ENCODE measurements at places on chromosomes 12 and 14.
A peak's percentile ranks its signal among the peaks of the same experiment; 100 is the strongest.

DNA sequence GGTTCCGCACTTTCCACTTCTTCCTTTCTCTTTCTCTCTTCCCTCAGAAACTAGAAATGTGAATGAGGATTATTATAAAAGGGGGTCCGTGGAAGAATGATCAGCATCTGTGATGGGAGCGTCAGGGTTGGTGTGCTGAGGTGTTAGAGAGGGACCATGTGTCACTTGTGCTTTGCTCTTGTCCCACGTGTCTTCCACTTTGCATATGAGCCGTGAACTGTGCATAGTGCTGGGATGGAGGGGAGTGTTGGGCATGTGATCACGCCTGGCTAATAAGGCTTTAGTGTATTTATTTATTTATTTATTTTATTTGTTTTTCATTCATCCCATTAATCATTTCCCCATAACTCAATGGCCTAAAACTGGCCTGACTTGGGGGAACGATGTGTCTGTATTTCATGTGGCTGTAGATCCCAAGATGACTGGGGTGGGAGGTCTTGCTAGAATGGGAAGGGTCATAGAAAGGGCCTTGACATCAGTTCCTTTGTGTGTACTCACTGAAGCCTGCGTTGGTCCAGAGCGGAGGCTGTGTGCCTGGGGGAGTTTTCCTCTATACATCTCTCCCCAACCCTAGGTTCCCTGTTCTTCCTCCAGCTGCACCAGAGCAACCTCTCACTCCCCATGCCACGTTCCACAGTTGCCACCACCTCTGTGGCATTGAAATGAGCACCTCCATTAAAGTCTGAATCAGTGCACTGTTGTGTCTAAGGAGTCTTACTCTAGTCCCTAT lies 4.6 kb upstream of the ATN1 start:
- no peak for DNase-seq

DNA sequence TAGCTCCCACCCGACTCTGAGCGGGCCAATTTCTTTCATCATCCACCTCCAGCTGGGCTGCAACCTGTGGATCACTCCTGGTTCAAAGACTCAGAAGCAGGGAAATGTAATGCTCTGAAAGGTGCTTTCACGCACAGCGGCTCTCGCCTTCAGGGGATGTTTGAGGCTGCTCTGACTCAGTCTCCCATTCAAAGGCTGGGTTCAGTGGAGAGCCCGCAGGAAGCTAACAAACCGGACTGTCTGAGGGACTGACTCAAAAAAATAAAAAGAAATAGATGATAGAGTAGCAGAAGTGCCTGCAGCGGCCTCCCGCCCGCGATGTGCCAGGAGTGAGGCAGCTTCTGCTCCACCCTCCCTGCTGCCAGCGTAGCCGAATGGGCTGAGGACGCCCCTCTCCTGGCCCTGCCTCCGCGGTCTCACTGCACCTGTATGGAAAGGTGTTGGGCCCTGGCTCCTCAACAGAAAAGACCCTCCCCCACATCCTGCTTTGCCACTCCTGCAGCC lies 98.0 kb downstream of the GCH1 start:
- DNase-seq = no peak

DNA sequence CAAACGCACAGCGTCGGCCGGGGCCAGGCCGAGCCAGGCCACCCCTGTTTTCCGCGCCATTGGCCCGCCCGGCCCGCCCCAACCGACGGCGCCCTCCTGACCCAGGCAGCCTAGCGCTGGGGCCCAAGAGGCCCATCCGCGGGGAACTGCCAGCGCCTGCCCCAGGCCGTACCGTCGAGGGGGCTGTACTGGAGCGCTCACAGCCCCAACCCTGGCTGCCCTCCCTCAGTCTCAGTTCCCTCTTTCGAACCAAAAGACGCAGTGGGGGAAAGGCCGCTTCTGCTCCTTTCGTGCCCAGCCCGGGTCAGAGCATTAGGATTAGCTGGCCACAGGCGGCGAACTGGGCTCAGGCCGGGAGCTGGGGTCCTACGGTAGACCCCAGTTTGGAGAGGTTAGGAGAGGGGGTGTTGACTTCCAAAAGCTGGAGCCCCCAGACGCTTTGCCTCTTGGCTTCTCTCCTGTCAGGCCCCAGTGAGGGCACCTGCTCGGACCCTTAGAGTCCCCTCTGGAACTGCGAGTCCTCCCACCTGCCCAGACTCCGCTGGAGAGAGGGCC lies 1.9 kb downstream of the NKX2-1 start:
- DNase-seq = no peak

GRCh38 chr12:10304161-10304574 lies 3.5 kb upstream of the KLRD1 start:
- no peak for DNase-seq

GRCh38 chr14:96830946-96831345 lies 33.8 kb downstream of the VRK1 start:
- DNase-seq = no peak

DNA sequence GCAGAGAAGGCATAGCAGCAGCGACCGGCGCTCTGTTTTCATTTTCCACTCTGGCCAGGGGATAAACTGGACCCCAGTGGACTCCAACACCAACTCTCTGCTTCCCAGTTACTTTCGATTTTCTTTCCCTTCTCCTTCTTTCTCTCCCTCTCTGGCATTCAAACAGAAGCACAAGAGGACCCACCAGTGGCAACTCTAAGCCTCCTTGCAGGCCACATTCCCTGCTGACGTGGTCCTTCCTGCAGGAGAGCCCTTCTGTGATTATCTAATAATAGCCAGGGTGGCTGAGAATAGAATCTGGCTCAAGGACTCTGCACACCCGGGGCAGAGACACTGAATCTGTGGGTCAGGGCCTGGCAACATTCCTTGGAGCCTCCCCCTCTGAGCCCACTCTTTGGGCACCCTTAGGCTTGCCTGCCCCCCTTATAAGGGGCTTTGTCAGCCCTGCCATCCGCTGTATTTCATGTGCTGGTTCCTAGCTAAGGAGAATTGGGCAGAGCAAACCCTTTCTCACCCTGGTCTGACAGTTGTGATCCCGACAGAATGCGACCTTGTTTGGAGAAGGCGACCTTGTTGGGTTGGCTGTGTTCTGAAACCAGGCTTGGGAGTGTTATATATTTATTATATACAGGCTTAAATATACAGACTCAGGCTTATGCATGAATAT lies 8.2 kb upstream of the HOXC6 start:
- DNase-seq = peak; percentile 34

DNA sequence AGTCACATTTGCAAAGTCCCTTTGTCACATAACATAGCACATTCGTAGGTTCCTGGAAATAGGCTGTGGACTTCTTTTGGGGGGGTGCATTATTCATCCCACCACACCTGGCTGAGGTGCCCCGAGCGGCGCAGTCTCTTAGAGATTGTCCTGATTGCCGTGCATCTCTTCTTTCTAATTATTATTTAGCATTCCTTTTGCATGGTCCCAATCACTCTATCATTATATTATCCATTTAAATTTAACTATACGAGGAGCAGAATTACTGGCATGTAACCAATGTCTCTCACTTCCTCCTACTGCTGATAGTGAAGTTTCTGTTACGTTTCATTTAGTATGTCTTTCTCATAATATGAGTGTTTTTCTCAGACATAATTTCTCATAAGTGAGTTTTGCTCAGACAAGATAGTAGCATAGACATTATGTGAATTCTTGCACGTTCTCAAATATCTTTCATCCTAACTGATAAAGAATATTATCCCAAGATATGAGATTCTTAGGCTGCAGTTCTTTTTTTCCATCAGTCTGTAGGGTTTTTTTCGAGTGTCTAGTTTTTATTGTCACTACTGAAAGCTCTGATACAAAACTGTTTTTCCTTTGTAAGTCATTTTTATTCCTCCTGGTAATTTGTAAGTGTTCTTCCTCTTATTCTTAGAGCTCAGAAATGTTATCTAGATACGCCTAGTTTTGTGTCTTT lies 444.3 kb downstream of the NELL2 start:
- DNase-seq = no peak

DNA sequence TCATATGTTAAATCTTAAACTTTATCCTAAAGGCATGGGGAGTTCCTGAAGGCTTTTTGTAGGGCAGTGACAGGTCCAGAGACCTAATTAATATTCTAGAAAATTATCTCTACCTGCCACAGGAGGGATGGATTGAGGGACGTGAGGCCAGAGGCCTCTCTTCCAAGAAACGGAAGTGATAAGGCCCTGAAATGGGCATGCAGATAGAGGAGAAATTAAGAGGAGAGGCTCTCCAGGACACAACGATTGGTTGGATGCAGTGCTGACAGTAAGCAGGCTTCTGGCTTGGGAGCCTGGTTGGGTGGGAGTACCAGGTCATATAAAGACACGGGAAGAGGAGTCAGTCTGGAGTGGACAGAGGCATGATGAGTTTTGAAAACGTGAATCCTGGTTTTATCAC lies 3.1 kb upstream of the BORCS5 start:
- DNase-seq = no peak

- no peak for DNase-seq
Measured at GRCh38 chr12:131133015-131133905, 179.6 kb downstream of the ADGRD1 start.

DNA sequence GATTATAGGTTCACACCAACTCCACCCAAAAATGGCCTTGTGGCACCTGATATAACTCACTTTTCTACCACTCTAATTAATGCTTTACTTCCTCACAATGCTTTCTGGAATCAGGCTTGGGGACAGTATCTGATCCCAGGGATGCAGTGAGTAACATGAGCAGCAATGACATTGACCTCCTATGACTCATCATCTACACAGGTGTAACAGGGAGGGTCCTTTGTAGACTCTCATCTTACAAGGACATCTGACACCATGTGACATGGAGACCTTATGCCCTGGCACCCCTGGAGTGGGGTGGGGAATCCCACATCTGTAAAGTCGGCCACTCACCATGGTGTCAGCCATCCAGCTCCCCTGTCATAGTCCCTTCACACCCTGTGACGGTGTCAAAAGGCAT lies 586.4 kb downstream of the MED13L start:
- no peak for DNase-seq

DNA sequence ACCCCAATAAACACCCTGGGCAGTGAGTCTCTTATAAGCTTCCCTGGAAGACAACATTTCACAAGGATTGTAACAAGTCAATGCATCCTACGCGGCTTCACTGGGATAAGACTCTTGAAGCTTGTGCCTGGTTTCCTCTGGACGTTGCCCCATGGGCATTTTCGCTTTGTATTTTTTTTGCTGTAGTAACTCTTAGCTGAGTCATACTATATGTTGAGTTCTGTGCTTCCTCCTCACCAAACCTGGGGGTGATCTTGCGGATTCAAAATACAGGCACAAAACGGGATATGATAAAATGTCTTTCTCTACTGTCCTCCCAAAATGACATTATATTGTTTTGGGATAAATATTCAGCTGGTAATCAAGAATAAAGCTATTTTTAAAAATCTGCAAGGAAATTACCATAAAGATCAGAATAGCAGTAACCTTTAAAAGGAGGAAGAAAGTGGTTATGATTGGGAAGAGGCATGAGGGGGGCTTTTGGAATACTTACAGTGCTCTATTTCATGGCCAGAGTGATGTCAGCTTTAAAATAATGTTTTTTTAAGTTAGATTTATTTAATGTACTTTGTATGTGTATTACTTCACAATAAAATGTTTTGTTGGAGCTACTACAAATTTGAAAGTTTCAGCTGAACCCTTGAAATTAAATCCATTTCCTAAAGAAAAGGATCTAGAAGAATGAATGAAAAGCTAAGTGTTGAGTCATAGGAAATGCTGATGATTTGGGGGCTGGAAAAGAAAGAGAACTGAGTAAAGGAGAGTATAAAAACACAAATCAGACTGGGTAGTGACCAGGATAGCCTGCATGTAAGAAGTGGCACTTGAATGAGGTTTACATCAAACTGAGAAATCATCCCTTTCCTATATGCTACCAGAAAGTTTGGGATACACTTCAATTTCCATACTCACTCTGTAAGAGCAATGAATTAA lies 14.7 kb downstream of the BTBD7 start:
- no peak for DNase-seq

DNA sequence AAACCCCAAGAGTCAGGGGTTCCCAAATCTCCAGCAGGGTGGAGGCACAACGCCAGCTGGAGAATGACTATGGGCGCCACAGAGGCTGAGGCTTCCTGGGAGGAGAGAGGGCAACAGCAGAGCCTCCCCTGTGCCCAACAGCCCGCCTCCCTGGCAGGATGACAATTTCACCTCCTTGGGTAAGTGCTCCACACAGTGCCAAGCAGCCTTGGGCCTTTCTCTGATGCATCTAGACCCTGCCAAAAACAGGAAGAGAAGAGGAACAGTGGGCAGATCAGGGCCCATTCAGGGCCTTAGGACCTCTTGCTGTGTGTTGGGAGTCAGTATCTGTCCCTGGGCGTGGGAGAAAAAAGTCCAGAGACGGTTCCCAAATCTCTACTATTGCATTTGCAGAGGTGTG lies 5.0 kb upstream of the OR10P1 start:
- no peak for DNase-seq

GRCh38 chr12:127263621-127264020 lies 1003.3 kb upstream of the TMEM132C start:
- no peak for DNase-seq

GRCh38 chr12:1203735-1204019 lies 212.7 kb downstream of the ERC1 start:
- no peak for DNase-seq

- no peak for DNase-seq
Measured at GRCh38 chr12:115213538-115214016, 529.6 kb upstream of the TBX3 start.

DNA sequence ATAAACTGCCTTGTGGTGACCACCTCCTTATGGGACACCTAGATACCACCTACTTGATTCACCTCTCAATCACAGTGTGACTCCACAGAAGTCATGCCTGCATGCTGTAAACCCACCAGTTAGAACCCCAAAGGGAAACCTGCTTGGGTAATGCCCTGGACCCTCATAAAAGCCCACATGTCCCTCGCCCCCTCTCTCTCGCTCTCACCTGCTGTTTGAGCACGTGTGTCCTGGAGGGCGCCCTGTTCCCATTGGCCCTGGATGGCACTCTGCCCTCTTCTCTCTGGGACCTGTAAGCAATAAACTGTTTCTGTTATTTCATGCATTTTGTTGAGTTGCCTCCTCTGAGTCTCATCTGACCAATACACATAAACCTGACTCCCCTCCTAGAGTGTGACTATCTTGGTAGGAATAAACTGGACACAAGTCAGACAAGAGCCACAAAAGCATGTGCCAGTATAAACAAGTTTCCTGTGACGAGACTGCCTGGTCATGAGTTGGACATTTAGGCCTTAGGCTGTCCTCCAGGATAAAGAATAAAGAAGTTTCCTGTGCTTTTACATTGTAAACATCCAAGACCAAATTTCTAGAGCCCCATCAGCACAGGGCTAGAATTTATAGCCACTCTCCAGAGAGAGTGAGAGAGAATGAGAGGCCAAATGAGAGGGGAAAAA lies 8.6 kb downstream of the IFI27L2 start:
- no peak for DNase-seq

Data from SHP77 treated with DMSO at 0.1 percent for 48 hours (cell line).